GM13977 (cell line): ENCODE measurements at places on chromosomes 12 and 14.
A peak's percentile ranks its signal among the peaks of the same experiment; 100 is the strongest.

- DNase-seq = no peak
Observed at GRCh38 chr12:93714382-93714781, 37.2 kb downstream of the CRADD start.

DNA sequence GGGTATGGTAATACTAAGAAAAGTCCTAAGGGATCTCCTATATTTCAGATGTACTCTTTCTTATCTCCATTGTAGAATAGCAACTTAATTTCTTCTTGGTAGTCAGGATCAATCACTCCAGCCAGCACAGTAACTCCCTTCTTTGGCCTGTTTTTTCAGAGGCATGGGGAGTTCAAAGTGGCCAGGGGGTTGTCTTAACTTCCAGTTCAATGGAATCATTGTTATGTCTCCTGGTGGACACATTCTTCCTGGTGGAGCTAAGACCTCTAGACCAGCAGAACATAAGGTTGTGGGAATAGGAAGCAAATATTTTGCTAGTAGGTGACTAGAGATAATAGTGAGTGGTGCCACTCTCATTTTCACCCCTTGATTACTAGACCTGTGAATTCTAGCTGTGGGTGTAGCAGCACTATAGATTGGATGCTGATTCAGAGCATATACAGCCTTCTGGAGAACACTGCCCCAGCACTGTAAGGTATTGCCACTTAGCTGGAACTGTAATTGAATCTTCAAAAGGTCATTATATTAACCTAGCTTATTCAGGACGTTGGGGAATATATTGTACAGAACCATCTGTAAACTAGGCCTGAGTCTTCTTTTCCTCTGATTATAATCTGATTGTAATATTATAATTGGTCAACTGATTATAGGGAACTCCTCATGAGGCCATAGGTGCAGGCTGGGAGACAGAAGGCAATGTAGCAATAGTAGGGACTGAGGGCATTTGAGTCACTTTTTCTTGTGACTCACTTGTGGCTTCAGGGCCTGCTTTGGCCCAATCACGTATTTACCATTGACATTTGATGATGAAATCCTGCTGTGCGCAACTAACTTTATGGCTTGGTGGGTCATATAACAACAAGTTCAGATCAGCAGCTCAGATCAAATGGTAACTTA is 60.2 kb upstream of the ATP2B1 start:
- DNase-seq = no peak

DNA sequence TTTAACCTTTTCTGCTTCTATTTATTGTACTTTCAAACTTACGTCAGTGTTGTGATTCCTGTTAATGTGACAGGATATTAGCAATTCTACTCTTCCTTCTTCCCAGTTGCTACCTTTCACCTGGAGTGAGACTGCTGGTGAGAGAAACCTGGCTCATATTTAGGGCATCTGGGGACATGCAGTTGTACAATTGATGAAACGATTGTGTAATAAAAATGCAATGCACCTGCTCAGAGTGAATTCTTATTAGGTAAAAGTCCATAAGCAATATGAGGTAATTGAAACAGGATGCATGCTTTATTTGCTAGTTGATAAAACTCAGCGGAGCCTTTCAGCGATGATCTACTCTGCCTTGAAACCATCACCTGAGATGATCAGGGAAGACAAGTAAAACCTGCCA is 116.1 kb upstream of the FBXO33 start:
- no peak for DNase-seq

GRCh38 chr14:76498976-76499375 is 123.0 kb downstream of the ESRRB start:
- no peak for DNase-seq

DNA sequence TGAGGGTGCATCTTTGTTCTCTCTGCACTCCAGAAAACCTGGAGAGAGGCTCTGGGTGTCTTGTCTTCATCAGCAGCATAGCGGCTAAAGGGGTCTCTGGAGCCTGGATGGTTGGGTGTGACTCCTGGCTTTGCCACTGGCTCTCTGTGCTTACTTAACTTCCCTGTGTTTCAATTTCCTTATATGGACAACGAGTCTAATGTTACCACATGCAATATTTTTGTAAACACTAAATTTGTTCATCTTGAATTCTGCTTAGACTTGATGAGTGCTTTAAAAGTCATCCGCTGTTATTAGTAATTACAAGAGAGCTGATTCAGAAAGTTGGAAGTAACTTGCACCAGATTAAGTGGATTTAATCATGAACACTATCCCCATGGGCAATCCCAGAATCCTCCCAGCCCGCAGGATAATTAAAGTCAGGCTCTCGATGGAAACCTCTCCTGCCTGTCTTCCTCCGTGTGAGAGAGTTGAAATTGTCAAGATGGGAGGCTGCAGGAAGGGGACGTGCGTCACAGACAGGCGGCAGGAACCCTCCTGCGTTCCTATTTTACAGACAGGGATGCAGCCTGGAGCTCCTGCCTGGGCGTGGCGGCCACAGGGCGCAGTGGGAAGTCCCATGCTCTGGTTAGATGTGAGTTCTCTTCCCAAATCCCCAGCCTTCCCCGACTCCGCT is 201.2 kb downstream of the TTC8 start:
- no peak for DNase-seq

DNA sequence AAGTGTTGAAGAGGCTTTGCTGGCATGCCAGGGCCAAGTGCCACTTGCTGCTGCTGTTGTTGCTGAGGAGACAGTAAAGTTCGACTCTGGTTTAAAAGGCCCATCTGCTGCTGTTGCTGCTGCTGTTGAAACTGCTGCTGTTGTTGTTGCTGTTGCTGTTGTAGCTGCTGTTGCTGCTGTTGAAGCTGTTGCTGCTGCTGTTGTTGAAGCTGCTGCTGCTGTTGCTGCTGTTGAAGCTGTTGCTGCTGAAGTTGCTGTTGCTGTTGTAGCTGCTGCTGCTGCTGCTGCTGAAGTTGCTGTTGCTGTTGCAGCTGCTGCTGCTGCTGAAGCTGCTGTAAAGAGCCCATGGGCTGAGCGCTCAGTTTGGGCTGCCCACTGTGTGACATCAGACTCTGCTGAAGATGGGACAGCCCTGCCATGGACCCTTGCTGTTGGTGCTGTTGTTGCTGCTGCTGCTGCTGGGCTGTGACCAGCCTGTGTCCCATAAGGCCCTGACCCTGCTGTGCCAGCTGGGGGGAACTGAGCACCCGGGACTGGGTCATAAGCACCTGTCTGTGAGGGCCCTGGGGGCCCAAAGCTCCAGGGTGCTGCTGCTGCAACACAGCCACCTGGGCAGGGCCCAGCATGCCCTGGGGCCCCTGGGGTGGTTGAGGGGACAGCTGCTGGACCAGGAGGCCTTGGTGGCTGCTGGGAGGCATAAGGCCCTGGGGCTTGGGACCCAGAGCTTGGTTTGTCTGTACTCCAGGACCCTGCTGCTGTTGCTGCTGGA is 14.3 kb upstream of the PRKAG1 start:
- DNase-seq = no peak

GRCh38 chr12:66288121-66288520 is 14.2 kb upstream of the HELB start:
- DNase-seq = no peak

DNA sequence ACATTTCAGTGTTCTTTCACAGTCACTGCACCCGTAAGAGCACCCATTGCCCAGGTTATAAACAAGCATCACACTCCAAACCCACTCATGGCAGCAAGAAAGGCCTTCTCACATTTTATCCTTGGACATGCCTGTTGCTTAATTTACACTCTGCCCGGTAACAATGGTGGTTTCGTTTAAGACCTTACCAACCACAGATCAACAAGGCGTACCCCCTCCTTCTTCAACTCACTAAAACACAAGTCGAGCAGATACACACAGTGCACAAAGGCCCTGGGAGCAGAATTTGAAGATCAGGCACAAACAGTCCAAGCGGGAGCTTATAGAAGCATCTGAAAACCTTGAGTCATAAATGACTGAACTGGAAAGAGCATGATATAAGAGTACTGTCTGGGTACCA is 98.1 kb downstream of the GALC start:
- DNase-seq = no peak

- DNase-seq = no peak
Observed at GRCh38 chr14:33030386-33030785, 91.7 kb downstream of the NPAS3 start.

DNA sequence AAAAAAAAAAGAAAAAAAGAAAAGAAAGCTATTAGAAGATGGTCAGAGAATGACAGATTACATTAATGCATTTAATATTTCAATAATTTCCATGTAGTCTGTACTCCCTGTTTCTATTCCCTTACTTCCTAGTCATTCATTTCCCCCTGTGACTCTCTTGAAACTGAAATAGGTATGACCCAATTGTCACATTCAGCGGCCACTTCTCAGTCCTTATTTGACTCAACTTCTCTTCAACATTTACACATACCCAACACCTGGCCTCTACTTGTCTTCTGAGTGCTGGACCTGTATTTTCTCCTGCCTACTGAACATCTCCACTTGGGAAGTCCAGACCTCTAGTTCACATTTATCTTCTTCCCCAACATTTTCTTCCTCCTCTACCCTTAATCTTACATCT is 7.2 kb downstream of the EEA1 start:
- DNase-seq = peak; percentile 49

DNA sequence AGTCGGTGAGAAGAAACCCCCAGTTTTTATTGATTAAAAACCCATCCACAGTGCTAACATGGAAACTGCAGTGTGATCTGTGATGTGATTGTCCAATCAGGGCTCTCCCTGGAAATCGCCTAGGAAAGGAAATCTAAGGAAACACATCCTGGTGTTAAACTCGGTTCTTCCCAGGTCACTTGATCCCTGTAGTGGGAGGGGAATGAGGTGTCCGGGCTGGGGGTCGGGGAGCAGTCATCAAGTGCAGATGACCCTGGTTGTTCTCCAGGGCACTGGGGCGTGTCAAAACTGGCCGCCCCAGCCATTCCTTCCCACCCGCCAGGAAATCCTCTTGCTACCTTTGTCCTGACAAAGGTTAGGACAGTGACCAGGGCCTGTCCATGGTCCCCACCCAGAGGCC is 20.8 kb downstream of the RAB35 start:
- DNase-seq = peak; percentile 29

GRCh38 chr14:32968972-32969544 is 30.4 kb downstream of the NPAS3 start:
- DNase-seq = no peak

- DNase-seq = no peak
Observed at GRCh38 chr12:99393763-99394162, 253.8 kb upstream of the GARIN6 start.
